ENCODE measurements at places on chromosomes 7 and 10. TPM values are rescaled to one million over a fixed set of nuclear protein-coding genes. Genes with fewer than 3 reads are reported as not detected.

- no peak for DNase-seq
These were observed 51.0 kb downstream of the CAV1 start for GRCh38 chr7:116575853-116576252.

DNA sequence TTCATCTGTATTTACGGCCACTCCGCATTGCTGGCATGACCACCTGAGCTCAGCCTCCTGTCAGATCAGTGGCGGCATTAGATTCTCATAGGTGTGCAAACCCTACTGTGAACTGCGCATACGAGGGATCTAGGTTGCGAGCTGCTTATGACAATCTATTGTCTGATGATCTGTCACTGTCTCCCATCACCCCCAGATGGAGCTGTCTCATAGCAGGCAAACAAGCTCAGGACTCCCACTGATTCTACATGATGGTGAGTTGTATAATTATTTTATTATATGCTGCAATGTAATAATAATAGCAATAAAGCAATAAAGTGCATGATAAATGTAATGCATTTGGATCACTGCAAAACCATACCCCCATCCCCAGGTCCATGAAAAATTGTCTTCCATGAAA is 1172.9 kb upstream of the AUTS2 start:
- no peak for DNase-seq

DNA sequence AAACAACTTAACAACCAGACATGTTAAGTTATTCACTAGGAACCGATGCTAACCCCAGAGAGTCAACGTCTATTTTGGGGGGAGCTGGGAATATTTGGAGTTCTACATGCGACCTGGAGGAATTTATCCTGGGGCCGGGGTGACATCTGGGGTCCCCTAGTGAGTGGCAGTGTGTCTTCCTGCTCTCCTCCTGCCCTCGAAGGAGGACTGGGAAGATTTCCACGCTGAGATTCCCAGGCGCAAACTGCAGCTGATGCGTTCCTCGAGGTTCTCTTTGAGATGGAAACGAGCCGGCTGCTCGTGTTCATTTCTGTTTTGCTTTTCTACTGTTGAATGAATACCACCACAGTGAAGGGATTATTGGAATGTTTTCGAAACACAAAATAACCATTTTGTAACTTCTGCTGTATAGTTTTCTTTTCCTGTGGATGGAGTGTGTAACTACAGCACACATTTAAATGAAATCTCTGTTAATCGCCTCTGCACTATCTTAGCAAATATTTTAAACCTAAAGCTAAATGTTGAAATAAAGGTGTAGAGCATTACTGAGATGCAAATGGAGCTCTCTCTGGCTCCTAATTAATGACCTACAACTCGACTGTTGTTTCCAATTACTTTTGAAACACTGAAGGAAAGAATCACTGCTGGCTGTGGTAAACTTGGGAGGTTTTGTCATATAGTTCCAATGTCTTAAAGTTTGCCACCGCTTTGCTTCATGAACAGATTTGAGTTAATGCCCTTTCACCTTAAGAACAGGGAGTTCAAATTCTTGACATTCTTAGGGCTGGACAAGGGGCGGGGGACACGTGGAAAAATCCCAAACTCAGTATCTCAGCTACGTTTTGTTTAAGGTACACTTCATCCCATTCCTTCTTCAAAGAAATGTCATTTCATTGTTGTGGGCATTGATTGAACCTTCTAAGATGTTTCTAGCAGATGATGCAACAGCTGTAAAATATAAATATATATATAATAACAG is 21.1 kb downstream of the GATA3 start:
- DNase-seq: no peak

- DNase-seq: no peak
These were observed 11.5 kb downstream of the FOXL3 start for GRCh38 chr7:301291-302053.

Gene MRLN
- total RNA-seq: not detected

Gene TEX47
- total RNA-seq: not detected

Gene SFTPA2
- total RNA-seq: not detected

All from fibroblast of villous mesenchyme (primary cell).